ENCODE measurements at places on chromosomes 11 and 22.
A peak's percentile ranks its signal among the peaks of the same experiment; 100 is the strongest.

- DNase-seq = no peak
Observed at GRCh38 chr11:9219572-9219971, 45.6 kb downstream of the DENND5A start.

GRCh38 chr11:126281245-126281644, 1.6 kb upstream of the TIRAP start:
- DNase-seq = no peak

DNA sequence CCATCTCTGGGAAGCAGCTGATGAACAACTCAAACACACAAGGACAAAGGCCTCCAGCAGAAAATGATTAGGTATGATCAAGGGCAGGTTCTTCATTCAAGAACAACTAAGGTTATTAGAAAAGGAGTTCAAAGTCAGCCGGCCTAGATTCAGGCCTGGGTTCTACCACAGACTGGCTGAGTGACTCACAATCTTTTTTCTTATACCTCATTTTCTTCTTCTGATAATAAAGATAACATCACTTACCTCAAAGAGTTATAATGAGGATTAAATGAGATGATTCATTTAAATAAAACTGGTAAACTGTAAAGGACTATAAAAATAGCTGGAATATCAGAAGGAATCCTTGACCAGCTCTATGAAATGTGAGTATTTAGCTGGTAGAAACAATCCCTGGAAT, 49.3 kb upstream of the PPP2R1B start:
- no peak for DNase-seq

- no peak for DNase-seq
Observed at GRCh38 chr11:96307776-96308140, 35.2 kb downstream of the MAML2 start.

GRCh38 chr11:133162227-133162626, 370.1 kb downstream of the OPCML start:
- DNase-seq = no peak

DNA sequence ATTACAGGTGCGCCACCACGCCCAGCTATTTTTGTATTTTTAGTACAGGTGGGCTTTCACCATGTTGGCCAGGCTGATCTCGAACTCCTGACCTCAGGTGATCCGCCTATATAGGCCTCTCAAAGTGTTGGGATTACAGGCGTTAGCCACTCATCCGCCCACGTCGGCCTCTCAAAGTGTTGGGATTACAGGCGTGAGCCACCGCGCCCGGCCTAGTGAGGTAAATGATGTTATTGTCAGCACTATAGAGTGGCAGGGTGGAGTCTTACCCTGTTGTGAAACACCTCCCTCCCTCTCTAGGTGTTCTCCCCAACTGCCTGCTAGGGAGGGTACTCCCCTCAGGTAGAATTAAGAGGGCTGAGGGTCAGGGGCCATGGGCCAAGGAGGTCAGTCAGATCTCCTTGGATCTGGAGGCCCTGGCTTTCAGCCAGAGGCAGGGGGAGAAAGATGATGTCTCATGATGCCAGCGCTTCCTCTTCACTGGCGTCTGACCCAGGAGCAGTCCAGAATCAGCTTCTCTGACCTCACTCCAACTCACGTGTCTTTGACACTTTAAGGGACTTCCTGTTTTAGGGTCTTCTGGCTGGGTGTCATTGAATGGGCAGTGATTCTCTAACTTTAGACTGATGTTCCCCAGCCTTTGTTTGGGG, 2.0 kb downstream of the GGA1 start:
- no peak for DNase-seq

GRCh38 chr11:94557992-94558391, 9.2 kb upstream of the PIWIL4 start:
- no peak for DNase-seq

- no peak for DNase-seq
Observed at GRCh38 chr11:129322941-129323340, 52.7 kb upstream of the BARX2 start.

DNA sequence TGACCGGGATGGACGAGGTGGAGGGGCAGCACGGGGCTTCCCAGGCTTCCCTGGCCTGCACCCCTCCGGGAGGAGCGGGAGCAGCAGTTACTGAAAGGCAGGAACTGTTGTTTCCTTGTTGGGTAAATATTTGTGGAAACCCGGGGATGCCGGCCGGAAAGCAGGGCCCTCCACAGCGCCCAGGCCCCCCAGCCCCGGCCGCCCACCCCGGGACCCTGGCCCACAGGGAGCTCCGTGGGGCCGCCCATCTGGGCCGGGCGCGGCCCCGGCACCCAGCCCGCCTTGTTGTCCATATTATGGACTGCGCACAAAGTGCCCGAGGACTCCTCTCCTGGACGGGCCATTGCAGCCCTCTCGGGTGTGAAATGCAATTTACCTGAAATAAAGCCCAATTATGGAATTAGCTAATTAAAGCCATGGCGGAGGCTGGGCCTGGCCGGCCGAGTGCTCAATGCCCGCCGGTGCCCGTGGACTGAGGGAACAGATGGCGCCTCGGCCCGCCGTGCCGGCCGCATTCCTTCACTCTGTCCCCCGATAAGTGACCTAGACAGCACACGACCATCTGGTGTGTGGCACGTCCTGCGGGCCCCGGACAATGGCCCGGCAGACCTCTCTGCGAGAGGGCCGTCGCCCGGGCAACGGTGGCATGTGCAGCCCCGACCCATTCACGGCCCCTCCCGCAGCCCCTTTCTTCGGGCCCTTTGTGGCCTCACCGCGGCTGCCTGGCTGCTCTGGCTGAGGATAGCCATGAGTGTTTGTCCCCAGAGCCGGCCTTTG, 35.4 kb downstream of the CDKN1C start:
- DNase-seq = no peak

DNA sequence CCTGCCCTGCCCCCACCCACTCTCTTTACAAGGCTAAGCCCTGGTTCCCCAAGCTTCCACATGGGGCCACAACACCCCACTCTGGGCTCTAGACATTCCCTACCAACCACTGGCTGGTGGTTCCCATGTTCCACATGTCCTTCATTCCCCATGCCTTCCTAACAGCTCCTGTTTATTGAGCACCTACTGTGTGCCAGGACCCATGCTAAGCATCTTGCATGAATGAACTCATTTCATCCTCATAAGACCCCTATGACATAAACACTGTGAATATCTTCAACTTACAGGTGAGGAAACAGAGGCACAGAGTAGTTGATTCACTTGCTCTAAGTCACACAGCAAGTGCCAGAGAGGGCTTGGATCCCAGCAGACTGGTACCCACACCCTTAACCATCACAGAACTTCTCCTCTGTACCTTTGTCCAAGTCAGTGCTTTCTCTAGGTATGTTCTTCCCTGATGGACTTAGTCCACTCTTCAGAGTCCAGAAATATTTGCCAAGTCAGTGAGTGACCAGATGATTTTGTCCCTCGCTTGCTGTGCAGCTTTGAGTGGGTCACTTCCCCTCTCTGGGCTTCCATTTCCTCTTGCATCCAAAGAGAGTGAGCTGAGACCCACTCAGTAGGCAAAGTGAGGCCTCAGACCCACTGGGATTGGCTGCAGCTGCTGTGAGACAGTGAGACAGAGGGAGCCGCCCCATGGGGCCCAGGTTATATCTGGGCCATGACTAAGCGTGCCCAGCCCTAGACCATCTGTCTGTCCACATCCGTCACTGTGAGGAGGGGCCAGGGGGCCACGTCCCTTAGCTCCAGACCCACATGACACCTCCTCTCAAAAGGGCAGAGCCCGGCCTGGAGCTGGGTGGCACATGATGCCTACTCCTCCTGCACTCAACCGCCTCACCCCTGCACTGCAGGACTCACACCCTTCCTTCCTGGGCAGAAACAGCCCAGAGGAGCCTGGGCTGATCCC, 132.4 kb downstream of the MN1 start:
- DNase-seq = peak; percentile 76

DNA sequence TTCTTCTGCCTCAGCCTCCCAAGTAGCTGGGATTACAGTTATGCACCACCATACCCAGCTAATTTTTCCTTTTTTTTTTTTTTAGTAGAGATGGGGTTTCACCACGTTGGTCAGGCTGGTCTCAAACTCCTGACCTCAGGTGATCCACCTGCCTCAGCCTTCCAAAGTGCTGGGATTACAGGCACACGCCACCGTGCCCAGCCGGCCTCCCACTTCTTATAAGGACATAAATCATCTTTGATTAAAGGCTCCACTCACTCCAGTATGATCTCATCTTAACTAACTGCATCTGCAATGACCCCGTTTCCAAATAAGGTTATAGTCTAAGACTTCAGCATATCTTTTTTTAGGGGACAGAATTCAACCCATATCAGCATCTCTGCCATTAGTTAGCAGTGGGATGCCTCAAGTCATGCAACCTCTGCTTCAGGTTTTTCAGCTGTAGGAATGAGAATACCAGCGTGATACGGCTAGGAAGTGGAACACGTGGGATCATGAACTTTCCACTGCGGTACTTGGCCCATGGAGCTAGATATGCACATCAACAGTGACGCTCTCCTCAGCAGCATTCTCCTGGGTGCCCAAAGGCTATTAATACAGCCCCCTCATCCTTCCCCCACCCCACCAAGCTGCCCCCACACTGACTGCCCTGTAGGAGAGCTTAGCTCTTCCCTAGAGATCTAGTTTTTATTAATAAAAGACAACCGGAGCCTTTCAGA, 41.4 kb downstream of the MCHR1 start:
- no peak for DNase-seq

DNA sequence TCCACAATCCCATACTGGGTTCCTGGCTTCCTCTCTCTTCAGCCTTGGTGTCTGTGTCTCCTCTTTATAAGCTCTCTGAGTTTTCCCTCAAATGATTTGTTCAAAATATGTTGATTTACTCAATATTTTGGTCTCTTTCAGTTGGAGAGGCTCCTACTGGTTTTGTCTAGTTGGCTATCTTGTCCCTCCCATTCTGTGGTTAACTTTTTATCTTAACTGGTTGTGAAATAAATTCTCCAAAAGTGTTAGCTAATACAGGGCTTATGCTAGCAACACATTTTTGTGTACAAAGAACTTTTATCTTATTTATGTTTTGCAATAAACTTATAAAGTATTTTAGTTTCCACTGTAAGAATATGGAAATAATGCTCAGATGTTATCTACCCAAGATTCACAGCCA, 200.9 kb downstream of the AASDHPPT start:
- DNase-seq = no peak

DNA sequence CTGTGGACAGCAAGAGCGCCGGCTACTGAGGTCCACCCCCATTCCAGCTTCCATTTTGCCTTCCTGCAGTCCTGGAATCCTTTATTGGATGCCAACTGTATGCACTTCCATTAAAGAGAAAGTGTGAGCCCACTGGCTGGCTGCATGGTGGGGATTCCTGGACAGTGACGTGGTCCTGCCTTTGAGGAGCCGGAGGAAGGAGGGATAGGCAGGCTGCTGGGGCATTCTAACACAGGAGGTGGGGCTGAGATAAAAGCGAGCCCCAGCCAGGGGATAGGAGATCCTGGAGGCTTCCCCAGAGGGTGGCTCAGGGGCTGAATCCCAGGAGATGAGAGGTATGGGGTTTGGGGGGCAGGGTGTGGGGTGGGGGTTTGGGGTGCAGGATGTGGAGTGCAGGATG, 984.7 kb downstream of the BRD1 start:
- DNase-seq = no peak

- no peak for DNase-seq
Observed at GRCh38 chr11:72732329-72732728, 19.9 kb downstream of the ARAP1 start.

All from hematopoietic multipotent progenitor cell treated with erythropoietin and hydrocortisone succinate and interleukin-3 and kit ligand, for 15 days (in vitro differentiated cells).